ENCODE measurements at places on chromosomes 5 and 9.
A peak's percentile ranks its signal among the peaks of the same experiment; 100 is the strongest.

DNA sequence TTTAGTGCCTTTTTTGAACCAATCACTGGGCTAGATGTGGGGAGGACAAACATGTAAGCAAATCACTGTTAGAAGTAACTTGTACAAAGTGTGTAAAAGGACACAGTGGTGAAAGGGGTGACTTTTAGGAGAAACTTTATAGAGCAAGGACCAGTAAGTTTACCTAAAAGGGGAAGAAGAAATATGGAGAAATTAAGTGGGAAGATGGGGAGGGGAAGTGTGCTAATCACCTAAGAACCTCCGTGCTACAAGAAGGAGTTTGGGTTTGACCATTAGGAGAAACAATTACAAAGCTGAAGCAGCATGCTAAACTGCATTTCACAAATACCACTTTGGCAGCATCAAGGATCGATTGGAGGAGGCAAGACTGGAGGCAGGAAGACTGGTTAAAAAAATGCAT lies 17.3 kb downstream of the ITGA1 start:
- DNase-seq, result no peak

DNA sequence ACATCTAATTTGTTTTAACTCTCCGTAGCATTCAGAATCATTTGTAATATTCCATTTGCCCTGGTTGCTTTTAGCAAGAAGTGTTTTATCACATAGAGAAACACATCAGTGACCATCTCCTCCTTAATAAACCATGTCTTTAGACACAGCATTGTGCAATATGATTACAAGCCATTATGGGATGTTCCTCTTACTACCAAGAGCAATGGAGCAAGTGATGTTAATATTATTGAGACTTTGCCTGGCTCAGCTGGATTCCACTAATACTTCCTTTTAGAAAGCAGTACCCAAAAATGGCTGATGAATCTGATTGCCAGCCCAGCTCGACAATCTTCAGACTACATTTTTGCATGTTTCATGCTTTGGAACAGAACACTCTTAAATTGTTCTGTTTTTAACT lies 364.2 kb downstream of the OSTF1 start:
- DNase-seq, result no peak

- DNase-seq, result no peak
Measured at GRCh38 chr5:116908537-116908936, 333.9 kb upstream of the SEMA6A start.

- DNase-seq, result no peak
Measured at GRCh38 chr5:135594416-135594960, 15.7 kb upstream of the CXCL14 start.

- no peak for DNase-seq
Measured at GRCh38 chr5:60350794-60351193, 349.2 kb downstream of the DEPDC1B start.

DNA sequence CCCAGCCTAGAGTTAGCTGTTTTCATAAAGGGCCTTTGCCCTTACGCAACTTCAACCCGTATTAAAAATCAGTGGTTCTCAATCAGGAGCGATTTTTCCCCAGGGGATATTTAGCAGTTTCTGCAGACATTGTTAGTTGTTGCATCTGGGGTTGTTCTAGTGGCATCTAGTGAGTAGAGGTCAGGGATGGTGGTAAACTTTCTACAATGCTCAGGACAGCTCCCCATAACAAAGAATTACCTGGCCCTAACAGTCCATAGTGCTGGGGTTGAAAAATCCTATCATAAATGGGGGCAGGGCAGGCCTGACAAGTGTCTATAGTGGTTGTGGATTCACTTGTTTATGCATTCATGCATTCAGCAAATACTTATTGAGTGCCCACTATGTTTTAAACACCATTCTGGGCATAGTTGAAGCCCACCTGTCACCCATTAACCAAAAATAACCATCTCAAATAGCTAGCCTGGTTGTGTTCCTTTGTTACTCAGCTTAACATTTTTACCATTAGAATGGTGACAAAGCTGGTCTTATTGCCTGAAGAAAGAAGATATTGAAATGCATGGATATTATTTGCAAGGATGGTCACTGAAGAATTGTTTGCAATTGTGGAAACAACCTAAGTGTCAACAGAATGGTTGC lies 15.9 kb upstream of the FGF1 start:
- no peak for DNase-seq

DNA sequence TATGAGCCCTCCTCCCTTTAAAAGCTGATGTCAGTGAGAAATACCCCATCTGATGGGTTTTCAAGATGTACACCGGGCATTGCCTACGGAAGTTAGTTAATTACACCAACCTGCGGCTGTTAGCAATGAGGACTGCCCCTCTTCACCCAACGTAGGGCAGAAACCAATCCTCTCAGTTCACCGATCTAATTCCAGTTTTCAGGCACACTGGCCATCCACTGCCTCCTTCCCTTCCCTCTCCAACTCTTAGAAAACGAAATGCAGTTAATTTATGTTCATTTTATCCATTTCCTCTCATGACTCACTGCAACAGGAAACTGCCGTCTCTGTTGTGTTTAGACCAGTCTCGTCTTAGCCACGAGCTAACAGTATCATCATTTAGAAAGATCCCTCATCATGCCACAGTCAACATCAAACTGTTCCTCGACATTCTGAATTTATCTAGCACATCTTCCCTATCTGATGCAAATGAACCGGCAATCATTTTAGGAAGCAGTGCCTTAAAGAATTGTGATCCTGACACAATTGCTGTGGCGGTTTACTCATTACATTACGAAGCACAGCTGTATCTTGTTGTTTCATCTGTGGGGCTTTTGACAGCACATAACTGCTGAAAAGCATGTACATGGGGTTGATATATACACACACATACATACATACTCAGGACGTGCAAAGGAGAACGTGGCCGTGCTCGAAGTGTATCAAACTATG lies 168.6 kb downstream of the EFNA5 start:
- no peak for DNase-seq

DNA sequence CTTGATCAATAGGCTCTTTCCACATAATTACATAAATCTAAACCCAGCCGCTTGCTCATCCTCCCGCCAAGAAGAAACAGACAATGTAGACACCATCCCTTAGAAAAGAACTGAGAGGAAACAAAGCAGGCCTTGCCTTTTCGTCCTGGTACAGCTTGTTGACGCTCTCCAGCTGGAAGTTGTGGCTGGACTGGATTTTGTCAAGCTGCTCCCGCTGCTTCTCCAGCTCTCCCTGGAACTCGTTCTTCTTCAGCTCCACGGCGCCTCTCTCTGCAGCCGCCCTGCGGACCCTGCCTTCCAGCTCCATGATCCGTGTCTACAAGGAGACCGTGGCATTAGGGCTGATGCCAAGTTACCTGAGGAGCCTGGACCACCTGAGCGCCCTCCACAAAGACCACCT lies 22.1 kb downstream of the GOLM1 start:
- DNase-seq, result no peak

GRCh38 chr5:119789406-119790117 lies 160.2 kb downstream of the FAM170A start:
- no peak for DNase-seq

DNA sequence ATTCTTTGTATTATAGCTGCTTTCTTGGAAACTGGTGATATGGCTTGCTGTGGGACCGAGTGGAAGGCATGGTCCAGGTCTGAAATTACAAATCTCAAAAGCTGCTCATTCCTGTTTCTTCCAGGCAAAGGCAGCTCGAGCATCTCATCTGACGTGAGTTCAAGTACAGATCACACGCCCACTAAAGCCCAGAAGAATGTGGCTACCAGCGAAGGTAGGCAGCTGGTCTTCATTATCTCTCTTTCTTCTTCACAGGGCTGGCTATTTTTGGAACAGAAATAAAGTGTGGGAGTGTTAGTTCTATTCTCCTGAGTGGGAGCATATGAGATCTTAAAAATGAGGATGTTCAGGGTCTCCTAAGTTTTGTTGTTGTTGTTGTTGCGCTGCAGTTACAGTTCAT lies 115.9 kb downstream of the FBXL7 start:
- no peak for DNase-seq

GRCh38 chr9:84296146-84296843 lies 44.3 kb downstream of the SLC28A3 start:
- DNase-seq, result peak; percentile 45

- DNase-seq, result no peak
Measured at GRCh38 chr5:98016771-98017170, 756.7 kb upstream of the RGMB start.

- DNase-seq, result no peak
Measured at GRCh38 chr5:1090538-1090937, 21.3 kb downstream of the SLC12A7 start.

DNA sequence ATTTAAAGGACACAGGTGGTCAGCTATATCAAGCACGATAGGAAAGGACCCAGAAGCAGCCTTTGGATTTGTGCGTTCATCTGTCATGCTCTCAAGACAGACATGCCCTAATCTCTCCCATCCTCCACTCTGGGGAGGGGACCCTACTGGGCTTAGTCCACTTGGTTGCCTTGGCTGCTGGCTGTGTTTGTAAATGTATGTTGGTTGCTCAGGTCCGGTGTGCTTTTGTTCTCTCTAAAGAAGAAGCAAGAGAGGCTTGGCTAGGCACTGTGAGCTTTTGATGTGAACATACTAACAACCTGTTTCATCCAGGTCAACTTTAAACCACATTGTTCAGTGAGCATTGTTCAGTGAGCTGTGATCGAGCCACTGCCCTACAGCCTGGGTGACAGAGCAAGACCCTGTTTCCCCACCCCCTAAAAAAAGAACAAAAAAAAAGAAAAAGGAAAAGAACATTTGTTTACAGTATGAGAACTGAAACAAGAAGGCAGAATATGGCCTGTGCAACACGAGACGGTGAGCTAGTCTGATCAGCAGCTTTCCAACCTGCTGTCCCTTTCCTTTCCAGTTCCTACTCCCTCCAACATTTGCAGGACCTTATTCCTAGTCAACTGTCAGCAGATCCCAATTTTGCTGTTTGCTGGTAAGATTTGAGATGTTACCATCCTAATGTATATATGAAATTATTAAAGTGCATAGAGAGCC lies 228.3 kb downstream of the ARHGAP26 start:
- DNase-seq, result no peak

- no peak for DNase-seq
Measured at GRCh38 chr5:10308844-10309243, 1.1 kb upstream of the CMBL start.

DNA sequence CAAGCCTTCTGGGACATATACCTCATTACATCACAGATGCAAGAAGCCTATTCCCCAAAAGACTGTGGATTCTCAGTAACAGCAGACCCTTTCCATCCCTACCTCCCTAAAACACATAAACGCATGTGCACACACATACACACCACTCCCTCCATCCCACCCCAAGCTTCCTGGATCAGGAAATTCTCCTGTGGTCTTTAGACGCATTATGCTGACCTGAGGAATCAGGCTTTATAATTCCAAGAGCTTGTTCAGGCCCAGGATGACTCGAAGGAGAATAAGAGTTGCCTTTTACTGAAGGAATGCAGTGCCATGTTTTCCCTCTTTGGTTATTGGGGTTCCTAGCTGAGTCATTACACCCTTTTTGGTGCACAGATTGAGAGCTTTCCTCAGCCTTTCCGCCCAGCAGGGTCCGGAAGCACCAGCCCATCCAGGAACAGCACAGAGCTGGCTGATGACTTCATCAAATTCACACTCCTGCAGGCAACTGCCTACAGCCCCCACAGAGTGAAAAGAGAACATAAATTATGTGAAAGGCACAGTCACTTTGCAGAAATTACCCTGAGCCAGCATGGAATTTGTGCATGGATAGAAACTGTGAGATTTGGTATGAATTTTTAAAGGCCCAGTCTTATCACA lies 385.0 kb upstream of the TRPC7 start:
- no peak for DNase-seq

DNA sequence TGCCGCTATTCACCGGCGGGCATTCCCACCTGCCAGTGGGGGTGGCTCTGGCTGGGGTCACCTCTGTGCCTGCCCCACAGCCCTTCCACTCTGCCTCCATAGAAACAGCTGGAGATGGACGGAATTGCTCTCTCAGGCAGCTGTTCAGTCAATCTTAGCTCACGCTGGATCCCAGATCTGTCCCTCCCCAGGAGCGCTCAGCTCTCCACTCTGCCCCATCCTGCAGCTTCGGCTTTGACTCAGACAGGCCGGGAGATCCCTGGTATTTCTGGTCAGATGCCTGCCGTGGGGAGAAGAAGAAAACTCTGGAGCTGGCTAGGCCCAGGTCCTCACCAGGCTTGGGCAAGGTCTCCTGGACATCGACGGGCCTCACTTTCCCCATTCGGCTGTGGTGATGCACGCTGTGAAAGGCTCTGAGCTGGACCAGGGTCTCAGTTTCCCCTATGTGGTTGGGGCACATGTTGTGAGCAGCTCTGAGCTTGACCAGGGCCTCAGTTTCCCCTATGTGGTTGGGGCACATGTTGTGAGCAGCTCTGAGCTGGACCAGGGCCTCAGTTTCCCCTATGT lies 7.6 kb upstream of the SLC9A3 start:
- no peak for DNase-seq

- no peak for DNase-seq
Measured at GRCh38 chr9:19232823-19233194, 2.3 kb downstream of the DENND4C start.

DNA sequence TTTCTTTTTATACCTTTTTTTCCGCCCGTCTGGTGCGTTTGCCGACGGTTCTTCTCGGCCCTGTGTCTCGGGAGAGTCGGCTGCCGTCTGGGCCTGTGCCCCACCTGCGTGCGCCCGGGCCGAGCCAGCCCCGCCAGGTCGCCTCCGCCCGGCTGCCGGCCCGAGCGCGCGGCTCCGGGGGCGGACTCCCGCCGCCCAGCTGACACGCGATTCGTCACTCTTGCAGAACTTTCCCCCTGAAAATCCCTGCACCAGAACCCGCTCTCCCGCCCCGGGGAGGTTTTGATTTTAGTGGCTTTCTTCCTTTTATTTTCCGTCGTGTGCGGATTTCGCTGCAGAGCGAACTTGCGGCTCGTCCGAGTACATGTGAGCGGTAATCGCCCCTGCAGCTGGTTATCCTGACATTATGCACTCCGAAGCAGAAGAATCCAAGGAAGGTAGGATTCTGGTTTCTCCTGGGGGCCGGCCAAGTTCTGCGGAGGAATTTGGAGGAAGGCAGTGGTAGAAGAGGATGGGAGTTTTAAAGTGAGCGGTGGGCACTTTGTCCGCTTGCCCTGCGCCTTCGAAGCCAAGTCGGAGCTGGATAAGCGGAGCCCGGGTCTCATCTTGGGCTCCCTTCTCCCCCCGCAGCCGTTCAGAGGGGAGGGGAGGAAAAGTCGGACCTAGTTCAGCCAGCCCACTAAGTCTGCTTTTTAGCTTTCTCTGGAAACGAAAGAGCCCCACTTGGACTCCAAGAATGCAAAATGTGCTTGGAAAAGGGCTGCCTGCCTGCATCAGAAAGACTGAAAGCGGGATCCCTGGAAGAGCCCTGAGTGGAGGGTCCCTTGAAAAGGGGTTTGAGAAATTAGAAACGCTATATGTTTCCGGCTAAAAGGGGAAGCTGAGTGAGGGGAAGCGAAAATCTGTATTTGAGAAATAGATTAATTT lies at the start of gene TNFAIP8:
Gene TNFAIP8, plus strand, starts transcription at position 335 of the 927 bp plus-strand sequence. Its CDS starts 72 bp downstream, at position 407.
- DNase-seq, result peak; percentile 57

DNA sequence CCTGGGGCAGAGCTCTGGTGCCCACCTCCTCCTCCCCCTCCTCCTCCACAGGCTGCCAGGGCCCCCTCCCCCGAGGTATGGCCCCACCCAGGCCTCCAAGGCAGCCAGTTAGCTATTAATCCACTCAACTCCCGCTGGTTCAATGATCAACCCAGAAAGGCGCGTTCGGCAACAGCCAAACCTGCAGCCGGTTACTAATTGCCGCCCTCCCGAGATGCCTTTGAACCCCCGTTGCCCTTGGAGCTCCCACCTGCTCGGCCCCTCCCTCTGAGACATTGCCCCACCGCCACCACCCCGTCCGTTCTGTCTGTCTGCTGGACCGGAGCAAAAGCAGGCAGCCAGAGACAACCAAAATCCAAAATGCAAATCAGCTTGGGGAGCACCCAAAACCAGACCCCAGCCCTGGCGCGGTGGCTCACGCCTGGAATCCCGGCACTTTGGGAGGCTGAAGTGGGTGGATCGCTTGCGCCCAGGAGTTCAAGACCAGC lies 25.8 kb downstream of the NOTCH1 start:
- no peak for DNase-seq
